Foreskin melanocyte (primary cell): ENCODE measurements at places on chromosomes 5 and 9.
A peak's percentile ranks its signal among the peaks of the same experiment; 100 is the strongest.

DNA sequence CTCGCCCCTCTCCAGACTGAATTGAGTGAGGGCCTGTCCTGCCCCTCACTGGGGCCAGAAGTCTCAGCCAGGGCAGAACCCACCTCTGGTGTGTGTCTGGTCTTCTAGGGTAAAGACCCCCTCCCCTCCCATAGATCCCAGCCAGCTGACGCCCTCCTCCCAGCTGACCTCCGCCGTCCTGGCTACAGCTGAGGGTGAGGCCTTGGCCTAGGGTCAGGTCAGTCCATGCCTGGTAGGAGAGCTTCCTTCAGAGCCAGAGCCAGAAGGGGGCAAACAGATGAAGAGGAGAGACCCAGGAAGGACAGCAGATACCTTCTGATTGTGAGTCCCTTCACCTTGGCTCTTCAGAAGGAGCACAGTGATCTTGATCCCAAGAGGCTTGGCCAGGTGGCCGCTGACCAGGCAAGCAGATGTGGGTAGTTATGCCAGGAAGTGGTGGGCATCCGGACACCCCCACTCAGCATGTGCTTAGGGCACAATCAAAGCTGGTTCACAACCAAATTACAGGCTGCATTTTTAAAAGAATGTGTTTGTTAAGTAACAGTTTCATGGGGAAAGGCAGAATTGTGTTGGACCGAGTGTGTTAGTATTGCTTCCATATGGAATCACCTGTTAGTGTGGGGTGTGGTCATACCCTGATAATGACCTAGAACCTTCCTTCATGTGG is 29.9 kb downstream of the JADE2 start:
- no peak for DNase-seq

DNA sequence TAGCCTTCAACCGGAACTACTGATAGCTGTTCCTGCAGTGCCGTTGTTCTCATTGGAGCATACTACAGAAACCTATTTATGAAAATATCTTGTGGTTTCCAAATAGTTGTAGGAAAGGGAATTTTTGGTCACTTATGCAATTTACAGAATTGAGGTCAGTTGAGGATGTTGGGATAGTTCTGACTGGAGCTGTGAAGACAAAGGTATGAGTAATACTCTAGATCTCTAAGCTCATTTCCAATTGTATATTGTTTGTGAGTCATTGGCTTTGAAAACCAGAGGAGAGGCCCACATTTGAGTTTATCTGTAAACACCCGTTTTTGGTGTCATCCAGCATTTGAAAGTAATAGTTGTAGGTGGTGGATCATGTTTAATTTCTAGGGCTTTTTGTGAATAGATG is 561.3 kb upstream of the WWC1 start:
- peak; percentile 48 for DNase-seq

DNA sequence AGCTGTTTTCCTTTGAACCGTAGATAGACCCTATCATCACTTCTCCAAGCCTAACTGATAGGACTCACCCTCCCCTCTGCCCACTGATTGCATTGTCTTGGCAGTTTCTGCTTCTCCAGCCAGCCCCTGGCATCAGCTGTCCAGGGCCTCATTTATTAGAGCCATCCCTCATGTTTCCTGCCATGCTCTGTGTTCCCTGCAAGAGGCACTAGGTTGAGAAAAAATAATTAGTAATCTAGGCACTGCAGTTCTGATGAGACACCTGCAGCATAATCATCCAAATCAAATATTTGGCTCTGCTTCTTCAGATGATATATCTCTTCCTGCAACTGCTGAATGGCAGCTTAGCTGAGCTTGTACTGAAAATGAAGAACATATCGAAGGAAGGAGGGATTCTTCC is 303.0 kb upstream of the TLE4 start:
- DNase-seq, result no peak

GRCh38 chr9:90074316-90074962 is 469.6 kb downstream of the GADD45G start:
- no peak for DNase-seq

- no peak for DNase-seq
These were observed 82.0 kb downstream of the SLC1A1 start for GRCh38 chr9:4572184-4572826.

- DNase-seq, result no peak
These were observed 5.6 kb upstream of the NR5A1 start for GRCh38 chr9:124512806-124513204.

DNA sequence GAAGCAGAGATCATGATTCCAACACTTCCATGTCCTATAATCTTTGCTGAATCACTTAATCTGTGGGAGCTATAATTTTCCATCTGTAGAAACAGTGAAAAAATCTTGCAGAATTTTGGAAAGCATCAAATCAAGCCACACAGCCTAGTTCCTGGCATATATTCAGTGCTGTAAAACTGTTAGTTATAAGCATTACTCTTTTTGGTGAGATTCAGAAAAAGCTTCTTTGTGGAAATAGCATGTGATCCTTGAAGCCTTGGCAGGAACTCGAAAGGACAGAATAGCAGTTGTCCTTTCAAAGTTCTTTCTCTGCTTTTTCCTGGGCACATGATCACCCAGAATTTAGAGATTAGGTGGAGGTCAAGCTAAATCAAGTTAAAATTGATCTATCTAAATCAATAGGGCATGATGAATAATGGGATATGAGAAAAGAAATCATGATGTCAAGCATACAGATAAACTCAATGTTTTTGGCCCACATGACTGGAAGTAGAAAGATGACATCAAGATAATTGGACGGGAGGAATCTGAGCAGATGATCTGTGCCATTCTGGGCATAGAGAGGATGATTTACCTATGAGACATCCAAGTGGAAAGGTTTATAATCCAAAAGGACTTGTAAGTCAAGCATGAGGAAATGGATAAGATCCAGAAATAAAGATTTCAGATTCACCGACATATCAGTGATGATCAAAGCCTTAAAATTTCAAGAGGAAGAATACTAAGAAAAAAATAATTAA is 73.1 kb downstream of the TMEM232 start:
- DNase-seq, result peak; percentile 44

DNA sequence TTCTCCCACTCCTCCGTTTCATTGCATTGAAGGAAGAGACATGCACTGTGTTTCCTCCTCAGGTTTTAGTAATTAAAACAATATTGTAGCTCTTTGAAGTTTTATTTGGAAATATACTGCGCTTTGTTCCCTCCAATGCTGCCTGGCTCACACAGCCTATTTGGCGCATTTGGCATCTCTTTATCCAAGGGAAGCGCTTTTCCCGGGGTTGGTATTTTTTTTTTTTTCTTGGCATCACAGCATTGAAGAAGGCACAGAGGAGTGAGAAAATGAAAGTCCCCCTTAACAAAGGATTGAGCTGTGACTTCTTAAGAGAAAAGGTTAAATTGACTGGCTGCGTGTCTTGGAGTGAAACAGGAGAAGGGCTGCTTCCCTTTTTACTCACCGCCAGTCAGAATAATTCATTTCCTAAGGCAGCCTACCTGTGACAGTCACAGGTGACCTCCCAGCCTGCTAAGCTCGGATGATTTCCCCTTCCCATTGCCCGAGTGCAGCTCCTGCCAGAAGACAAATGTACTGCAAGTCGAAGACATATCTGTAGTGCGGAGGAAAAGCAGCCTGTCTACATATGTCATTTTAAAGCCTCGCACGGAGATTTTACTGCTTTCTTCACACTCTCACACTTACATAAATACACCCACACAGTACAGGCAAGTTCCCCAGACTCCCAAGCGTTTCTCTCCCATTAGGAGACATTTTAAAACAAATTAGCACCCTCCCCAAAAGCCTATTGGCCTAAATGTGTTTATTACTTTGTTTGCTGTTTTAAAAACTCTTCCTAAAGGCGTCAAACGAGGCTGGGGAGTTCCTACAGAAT is 665.5 kb upstream of the ZNF608 start:
- DNase-seq, result no peak

DNA sequence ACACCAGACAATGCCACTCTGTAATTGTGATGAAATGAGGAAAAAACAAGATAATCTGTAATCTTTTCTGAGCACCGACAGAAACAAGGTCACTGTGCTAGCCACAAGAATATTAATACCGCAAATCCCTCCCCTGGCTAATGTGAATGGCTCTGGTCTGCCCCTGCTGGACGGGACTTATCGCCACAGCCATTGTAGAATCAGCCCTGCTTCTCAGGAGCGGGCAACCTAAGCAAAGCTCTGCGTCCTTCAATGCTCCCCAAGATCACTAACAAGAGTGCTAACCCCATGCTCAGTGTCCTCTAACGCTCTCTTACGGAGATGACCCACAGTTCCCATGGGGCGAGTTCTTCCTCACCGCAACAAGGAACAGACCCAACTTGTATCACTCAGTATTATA is 42.7 kb downstream of the OR2V1 start:
- no peak for DNase-seq

DNA sequence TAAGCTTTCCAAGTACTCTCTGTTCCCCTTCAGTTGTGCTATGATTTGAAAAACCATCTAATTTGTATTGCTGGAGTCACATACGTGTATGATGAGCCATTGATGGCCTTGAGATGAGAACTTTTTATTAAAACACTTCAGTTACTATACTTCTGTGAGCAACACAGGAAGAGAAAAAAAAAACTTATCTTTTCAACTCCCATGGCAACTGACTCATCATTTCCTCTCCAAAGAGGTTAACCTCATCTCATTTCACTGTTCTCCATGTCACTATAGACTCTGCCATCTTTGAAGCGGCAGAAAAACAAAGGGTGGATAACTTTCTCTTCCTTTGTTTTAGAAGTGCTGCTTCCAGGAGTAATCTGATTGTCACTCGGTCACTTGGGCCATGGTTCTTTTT is 104.3 kb upstream of the PCSK1 start:
- peak; percentile 50 for DNase-seq

GRCh38 chr5:159175547-159175946 is 33.8 kb downstream of the RNF145 start:
- no peak for DNase-seq

GRCh38 chr9:98660541-98660940 is 48.2 kb downstream of the GABBR2 start:
- no peak for DNase-seq

GRCh38 chr9:111621895-111622480 is 9.1 kb upstream of the DNAJC25 start:
- no peak for DNase-seq

DNA sequence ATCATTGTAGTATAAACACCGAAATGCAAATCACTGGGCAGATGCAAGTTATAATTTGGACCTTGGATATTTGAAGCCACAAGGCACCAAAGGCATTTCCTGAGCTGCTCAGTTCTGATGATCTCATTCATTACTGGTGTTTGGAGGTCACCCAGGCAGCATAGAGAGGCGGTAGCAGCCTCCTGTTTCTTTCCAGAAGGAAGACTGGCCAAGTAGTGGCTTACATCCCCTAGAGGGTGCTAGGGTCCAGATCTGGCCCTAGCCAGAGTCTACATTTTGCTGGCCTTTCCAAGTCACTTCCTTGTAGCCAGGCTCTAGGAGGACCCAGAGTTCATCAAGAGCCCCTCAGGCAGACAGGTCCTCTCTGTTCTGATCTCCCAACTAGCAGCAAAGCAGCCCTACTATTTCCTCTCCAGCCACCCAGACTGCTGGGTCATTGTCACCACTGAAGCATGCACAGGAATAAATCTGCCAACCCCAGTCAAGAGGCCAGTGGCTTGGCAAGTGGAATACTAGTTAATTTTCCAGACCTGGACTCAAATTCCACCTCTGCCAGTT is 33.4 kb upstream of the TTC1 start:
- peak; percentile 28 for DNase-seq

DNA sequence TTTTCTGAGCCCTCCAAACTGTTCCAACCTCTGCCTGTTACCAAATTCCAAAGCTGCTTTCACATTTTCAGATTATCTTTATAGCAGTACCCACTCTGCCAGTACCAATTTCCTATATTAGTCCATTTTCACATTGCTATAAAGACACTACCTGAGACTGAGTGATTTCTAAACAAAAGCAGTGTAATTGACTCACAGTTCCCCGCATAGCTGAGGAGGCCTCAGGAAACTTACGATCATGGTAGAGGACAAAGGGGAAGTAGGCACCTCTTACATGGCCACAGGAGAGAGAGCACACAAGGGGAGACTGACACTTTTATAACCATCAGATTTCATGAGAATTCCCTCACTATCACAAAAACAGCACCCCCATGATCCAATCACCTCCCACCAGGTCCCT is 105.0 kb downstream of the DTWD2 start:
- no peak for DNase-seq

GRCh38 chr5:23461576-23461975 is 45.8 kb upstream of the PRDM9 start:
- DNase-seq, result no peak

DNA sequence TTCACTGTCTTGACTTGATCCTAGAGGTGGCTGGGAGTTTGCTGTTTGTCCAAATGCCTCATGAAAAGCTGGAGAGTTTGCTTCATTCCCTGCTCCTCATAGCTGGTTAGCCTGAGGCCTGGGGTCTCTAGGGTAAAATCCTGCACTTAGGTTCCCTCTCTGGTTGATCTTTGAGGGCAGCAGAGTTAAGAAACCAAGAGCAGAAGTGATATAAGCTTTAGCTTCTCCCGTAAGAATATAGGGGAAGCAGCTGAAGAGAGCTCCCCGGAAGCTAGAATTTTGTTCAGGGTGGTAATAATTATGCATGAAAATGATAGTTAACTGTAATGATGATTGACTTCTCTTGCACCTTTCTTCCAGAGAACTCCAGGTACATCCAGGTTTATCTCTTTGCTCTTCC is 1.4 kb downstream of the FAM53C start:
- DNase-seq, result no peak

DNA sequence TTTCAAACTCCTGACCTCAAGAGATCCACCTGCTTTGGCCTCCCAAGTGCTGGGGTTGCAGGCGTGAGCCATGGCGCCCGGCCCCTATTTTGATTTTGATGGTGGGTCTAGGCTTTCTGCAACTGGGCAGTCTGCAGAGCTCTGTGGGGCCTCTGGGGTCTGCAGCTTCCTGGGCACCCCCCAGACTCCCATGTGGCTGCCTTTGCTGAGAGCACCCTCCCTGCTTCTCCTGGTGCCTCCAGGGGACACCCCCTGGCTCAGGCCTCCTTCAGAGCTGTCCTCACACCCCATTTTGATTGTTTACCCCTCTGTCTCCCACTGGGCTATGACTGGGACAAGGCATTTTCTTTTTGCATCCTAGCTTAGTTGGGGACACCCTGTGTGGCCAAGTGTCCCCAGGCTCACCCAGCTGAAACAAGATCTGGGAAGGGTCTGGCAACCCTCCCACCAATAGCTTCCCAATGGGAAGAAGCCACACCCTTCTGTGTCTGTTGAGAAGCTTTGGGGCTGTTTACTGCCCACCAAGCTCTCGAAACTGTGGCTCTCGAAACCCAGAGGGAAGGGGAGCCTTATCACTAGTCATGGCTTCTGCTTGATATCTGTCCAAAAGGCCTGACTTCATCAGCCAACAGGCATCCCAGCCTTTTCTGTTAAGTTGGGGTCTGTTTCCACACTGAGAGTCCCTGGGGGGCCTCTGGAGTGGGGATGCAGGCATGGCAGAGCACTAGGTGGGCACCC is 204.4 kb upstream of the IER5L start:
- DNase-seq, result no peak

DNA sequence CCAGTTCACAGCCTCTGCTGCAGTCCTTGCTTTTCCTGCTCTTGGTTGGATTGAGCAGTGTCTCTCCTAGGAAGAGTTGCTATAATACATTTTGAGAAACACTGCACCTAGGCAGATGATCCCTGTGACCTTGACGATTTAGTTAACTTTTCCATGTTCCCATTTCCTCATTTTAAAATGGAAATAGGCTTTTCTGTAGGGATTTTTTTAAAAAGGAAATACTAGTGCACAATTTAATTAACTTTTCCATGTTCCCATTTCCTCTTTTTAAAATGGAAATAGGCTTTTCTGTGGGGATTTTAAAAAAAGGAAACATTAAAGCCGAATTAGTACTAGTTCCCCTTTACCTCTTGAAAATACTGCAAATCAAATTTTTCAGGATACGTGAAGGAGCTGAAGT is 4.7 kb downstream of the ATP6V0E1 start:
- no peak for DNase-seq
